ENCODE measurements at places on chromosomes 11 and 22.

DNA sequence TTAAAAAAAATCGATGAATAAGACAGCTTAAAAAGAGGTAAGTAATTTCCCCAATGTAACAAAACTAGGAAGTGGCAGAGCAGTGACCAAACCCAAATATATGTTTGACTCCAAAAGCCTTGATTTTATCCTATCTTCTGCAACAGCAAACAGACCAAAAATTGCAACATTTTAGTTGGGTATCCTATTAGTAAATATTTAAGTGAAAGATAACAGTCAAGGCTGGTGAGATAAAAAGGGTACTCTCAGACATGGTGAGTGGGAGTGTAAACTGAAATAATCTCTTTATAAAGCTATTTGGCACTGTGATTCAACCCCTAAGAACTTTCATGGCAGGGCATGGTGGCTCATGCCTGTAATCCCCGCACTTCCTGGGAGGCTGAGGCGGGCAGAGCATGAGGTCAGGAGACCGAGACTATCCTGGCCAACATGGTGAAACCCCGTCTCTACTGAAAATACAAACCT, 1.9 kb upstream of the RDX start:
- DNase-seq = no peak

DNA sequence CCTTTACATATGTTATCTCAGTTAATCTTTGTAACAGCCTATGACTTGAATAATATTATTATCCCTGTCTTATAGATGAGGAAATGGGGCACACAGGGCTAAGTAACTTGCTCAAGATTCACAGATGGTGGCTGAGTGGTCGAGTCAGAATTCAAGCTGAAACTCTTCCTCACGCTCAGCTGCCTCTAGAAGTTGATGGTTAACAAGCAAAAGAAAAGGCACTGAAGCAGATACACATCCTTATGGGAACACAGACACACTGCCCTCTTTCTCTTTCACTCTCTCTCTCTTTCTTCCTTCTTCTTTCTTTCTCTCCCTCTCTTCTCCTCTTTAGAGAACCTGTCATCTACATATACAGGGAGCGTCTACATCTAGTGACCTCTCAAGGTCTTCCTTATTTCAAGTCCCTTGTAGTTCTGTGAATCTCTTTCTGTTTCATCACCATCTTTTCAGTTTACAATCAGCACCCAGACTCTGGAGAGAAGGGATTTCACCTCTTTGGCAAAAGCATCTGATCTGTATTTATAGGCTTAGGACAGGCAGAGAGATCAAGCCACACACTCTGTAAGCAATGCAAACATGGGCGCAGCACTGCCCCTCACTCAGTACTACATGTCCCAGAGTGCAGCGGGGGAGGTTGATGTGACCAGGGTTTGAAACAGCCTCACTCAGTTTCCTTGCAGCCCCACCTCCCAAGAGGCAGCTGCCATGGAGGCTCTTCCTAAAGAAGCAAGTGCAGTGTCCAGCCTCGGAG, 75.7 kb downstream of the GRAMD1B start:
- no peak for DNase-seq

DNA sequence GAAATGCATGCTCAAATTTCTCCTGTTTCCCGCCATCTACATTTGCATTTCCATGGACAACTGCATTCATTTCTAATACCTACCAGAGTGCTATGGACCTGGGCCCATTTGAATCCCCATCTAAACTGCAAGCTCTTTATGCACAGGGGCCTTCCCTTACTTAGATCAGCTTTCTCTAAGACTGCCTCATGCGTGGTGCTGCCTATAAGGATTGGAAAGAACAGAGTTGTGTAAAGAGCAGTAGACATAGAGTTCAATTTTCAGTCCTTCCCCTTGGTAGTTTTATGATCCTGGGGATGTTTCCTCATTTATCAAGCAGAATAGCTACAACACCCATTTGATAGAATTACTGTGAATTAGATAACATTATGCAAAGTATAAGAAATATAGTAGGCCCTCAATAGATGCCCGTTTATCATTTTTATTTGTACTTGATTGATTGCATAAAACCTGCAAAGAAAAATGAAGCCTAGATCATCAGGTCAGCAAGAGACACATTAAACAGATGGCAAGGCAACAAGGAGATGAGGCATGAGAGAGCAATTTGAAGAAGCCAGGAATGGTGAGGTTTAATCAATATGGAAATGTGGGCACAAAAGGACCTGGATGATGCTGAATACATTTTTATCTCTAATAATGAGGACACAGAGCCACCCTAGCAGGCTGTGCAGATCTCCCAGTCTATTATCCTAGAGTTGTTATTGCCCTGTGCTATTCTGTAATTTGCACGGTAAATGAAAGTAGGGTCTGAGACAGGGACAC, 359.7 kb downstream of the FAM181B start:
- no peak for DNase-seq

GRCh38 chr11:23778971-23779370, 717.9 kb upstream of the LUZP2 start:
- DNase-seq = no peak

GRCh38 chr22:29065468-29066190, 4.0 kb upstream of the C22orf31 start:
- no peak for DNase-seq

GRCh38 chr11:73393011-73393380, 16.8 kb downstream of the RELT start:
- DNase-seq = no peak

GRCh38 chr11:122045181-122045586, 70.8 kb downstream of the BLID start:
- no peak for DNase-seq

DNA sequence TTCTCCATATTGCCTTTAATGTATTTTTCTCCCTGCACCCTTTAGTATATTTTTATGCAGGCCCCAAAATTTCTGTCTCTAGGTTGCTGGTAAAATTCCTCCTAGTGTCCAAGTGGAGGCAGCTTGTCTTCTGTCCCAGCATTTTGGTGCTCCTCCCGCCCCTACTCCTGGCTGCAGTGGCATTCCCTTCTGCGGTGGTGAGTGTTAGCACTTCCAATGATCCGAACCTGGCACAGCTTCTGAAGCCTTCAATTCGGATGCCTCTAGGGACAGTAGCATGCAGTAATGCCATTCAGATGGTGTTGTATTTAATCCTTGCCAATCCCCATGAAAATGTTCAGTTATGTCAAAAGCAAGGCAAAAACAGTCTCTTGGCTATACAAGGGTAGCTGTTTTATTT, 5.9 kb downstream of the YWHAH start:
- DNase-seq = no peak

DNA sequence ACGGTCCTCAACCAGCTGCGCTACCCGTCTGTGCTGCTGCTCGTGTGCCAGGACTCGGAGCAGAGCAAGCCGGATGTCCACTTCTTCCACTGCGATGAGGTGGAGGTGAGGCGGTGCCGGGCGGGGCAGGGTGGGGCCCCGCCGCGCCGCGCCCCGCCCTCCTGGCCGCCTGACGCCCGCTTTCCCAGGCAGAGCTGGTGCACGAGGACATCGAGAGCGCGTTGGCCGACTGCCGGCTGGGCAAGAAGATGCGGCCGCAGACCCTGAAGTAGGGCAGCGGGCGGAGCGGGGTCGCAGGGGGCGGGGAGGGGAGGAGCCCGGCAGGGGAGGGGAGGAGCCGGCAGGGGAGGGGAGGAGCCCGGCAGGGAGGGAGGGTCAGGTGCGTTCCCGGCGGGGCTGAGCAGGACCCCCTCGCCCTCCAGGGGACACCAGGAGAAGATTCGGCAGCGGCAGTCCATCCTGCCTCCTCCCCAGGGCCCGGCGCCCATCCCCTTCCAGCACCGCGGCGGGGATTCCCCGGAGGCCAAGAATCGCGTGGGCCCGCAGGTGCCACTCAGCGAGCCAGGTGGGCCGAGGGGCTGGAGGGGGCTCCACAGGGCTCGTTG, 14.7 kb downstream of the EPS8L2 start:
- no peak for DNase-seq

GRCh38 chr11:118885319-118885718, 1.6 kb downstream of the CXCR5 start:
- no peak for DNase-seq

DNA sequence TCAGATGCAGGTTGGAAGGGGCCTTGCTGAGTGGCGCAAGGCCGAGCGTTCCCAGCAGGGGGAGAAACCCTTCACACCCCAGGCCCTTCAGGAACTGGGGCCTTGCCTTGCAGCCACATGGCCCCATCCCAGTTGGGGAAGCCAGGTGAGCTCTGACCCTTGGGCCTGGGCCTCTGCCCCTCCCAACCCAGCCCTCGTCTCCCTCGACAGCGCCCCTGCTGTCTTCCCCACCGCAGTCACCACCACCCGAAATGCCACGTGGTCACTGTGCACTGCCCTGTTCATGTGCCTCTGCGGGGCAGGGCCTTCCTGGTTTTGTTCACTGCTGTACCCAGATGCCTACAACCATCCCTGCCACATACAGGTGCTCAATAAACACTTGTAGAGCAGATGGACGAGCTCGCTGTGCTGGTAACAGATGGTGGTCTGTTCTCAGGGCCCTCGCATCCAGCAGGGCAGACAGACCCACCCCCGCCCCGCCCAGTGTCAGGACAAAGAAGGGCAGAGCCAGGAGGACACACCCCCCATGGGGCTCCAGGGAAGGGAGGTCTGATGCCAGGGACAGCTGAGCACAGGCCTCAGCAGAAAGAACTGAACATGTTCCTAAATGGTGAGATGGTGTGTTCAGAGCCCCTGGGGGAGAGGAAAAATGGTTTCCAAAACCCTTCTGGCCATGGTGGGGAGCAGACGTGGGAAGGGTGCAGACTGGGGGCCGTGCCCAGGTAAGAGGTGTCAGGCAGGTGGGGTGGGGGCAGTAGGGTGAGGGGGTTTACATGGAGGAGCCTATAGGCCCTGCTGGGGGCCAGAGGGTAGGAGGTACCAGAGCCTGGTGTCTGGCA, 3.7 kb downstream of the POLR2L start:
- no peak for DNase-seq

DNA sequence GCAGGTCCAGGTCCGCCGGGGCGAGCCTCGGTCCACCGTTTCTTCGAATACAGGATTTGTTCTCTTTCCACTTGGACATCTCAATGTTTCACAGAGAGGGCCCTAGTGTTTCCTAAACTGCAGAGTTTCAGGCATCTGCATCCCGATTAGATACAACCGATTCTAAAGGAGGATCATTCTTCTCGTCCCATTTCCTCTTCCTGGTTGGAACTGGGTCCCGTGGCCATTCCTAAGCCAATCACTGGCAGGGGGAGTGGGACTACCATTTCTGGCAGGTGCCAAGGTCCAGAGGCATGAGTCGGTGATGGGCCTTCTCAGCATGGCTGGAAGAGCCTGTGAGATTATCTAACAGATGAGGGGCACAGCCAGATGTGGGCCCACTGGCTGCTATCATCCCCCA, 68.9 kb downstream of the ELFN2 start:
- no peak for DNase-seq

DNA sequence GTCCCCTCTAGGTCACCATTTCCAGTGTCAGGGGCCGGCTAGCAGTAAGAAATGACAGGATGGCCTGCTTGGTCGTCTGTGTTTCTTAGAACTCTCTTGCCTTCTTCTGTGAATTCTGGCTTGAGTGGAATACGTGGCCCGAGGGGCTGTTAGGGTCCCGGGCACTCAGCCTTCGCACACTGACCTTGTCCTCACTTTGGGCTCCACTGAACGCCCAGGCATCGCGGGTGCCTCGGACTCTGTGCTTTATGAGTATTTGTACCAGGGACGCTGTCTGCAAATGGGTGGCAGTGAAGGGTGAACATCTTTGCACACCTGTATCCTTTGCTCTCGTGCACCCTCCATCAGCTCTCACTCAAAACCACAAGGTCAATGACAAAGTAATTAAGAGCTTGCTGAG, 123.4 kb upstream of the ANO1 start:
- no peak for DNase-seq

GRCh38 chr11:26229981-26230380, 101.9 kb upstream of the ANO3 start:
- no peak for DNase-seq

GRCh38 chr11:103994518-103994917, 41.9 kb upstream of the DDI1 start:
- no peak for DNase-seq

DNA sequence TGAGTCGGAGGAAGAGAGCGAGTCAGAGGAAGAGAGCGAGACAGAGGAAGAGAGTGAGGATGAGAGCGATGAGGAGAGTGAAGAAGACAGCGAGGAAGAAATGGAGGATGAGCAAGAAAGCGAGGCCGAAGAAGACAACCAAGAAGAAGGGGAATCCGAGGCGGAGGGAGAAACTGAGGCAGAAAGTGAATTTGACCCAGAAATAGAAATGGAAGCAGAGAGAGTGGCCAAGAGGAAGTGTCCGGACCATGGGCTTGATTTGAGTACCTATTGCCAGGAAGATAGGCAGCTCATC, 780 bp downstream of the TRIM44 start:
- DNase-seq = no peak

DNA sequence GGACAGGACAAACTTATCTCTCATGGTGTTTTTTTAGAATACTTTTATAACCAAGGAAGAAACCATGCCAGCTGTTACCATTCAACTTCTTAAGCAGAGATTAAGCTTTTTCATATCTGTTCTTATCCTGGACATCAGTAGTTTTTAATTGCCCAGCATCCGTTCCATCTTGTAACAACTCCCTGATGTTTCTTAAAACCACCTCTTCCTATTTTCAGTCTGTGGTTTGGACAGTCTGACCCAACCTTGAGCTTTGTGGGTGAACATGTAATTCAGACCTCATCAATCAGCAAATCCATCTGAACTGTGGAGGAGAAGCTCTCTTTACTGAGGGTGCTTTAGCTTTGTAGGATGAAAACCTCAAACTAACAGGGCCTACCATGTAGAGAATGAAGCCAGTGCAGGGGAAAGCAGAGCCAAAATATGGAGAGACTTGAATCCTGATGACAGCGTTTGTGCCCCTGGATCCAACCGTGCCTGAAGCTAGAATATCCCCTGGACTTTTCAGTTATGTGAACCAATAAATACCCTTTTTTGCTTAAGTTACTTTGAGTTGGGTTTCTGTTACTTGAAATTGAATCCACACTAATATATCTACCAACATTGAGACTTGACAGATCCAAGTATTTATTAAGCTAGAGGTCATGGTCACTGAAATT, 9.4 kb downstream of the TUG1 start:
- no peak for DNase-seq

DNA sequence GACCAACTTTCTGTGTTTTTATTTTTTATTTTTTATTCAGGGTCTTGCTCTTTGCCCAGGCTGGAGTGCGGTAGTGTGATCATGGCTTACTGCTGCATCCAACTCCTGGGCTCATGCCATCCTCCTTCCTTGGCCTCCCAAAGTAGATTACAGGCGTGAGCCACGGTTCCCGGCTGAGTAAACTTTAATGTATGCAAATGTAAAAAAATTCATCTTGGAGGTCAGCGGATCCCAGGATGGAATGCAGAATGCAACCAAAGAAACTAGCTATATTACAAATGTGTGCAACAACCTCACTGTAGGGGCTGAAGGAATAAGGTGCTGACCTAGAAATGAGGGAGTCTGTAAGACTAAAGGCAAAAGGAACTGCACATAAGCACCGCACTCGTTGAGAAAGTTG, 6.2 kb upstream of the CDK2AP2 start:
- no peak for DNase-seq

- DNase-seq = no peak
Measured at GRCh38 chr11:122422682-122423081, 232.8 kb upstream of the UBASH3B start.

GRCh38 chr22:30040499-30041260, 39.6 kb upstream of the HORMAD2 start:
- DNase-seq = no peak

- DNase-seq = no peak
Measured at GRCh38 chr11:3218483-3219280, at the start of gene MRGPRG. TSS of gene MRGPRG (minus strand) at chr11:3218813. CDS start at chr11:3218813, 0 bp downstream.

- no peak for DNase-seq
Measured at GRCh38 chr11:1647901-1648652, 18.5 kb downstream of the KRTAP5-5 start.

- no peak for DNase-seq
Measured at GRCh38 chr22:46801331-46801811, 38.9 kb downstream of the TBC1D22A start.

- no peak for DNase-seq
Measured at GRCh38 chr11:117271208-117271607, 19.9 kb upstream of the BACE1-AS start.

All from stimulated activated CD4-positive, alpha-beta T cell treated with anti-CD3 and anti-CD28 coated beads, TNF-alpha, amount 100 ng/mL, for 24 hours (primary cell).